Jurkat, Clone E6-1 (cell line): ENCODE measurements at places on chromosomes 3 and 15.

DNA sequence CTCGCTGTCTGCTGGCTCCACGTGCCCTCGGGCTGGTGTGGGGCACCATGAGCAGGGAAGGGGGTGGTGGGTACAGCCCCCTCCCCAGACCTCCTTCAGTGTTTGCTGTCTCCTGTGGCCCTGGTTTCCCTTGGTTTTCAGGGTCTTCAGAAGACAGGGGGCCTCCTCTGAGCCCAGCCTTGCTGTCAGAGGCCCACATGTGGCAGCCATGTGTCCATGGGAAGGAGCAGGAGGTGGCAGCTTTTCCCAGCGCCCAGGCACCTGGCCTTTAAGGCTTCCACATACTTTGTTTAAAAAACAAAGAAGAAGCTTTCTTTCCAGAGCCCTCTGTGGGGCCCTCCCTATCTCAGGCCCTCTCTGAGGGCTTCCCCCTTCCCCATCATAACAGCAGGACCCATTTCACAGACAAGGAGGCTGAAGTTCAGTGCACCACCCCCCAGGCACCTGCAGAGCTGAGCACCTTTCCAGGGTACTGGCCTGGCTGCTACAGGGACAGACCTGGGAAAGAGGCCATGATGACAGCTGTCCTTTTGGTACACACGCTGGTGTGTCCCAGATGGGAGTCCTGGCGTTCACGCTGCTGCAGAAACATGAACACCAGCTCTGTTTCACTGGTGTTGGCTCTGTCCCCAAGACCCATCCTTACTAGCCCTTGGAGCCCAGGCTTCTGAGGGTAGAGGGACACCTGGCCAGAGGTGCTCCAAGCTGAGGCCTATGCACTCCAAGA, 73.7 kb downstream of the DNAJB8 start:
- DNase-seq = no peak

DNA sequence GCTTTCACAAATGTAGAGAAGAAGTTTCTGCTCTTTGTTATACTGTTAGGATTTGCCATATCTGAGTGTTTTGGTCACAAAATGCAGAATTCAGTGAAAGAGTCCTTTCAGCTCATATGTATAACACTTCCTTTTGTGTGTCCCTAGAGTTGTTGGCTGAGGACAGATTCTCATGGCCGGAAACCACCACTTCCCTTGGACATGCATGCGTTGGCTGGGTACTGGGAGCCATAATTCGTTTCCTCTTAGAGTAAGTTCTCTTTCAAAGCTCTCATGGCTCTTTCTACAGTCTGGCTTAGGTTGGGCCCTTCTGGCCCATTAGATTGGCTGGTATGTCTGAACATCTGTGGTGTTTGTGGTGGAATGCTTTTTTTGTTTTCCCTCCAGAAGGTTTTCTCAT, 298.5 kb downstream of the DIPK2A start:
- DNase-seq = no peak

DNA sequence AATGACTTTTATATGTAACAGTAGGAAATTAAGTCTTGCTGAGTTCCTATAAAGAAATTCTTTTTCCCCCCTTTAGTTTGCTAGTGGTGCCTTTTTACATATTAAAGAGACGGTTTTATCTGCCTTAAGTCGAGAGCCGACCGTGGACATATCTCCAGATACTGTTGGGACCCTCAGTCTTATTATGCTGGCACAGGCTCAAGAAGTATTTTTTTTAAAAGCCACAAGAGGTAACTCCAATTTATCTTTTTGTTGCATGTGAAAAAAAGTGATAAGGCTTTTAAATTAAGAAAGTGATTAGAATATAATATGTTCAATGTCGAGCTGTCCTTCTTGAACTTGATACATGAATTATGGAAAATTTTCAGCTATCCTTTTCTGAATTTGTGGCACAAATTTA, 26.7 kb downstream of the PDCD6IP start:
- no peak for DNase-seq

- DNase-seq = no peak
Measured at GRCh38 chr3:53731934-53732624, 114.1 kb downstream of the CHDH start.

DNA sequence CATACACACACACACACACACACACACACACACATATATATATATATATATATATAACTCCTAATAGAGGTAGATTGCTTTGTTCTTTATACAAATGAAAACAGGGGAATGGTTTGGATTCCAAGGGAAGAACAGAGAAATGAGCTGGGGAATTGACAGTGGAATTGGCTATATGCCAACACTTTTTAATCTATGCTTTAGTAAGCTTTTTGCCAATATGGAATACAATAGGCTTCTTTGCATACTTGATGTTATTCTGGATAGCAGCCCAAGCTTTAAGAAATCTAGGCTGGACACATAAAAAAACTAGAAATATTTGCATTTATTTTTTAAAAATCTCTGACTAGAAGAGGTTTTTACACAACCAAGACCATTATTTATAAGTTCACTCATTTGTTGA, 334.2 kb upstream of the MDFIC2 start:
- no peak for DNase-seq

- peak; percentile 63 for DNase-seq
Measured at GRCh38 chr3:140863580-140864009, 78.0 kb upstream of the SLC25A36 start.

GRCh38 chr3:58066842-58067241, 58.6 kb downstream of the FLNB start:
- no peak for DNase-seq
